ENCODE measurements at places on chromosomes 7 and 10.

DNA sequence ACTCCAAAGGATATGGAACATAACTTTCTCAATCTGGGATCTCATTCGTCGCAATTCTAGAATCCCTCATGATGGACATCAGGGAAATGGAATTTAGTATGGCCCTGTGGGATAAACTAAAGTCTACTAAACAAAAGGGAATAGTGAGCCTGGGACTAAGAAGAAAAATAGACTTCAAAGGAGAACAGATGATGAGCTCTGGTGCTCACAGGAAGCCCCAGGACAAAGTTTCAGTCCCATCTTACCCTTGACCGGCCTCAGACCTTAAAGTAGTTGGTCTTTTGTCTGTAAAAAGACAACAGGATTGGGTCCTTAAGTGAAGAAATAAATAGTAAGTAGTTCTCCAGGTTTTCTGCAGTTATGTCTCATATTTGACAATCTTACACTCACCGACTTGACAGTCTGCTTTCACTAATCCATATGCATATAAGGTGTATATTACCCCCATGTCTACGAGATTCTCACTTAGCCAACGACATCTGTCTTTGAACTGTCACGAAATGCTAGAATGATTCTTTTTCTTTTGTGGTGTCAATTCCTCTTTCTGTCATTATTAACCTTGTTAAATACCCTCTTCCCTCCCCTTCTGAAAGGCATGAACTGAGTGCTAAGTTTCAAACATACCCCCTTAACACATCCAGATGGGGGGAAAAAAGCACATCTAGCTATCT lies 10.9 kb upstream of the IKZF1 start:
- DNase-seq = no peak

- DNase-seq = no peak
These were observed 14.1 kb upstream of the SUN1 start for GRCh38 chr7:818031-818699.

GRCh38 chr10:103699611-103700435 lies 155.6 kb downstream of the SH3PXD2A start:
- no peak for DNase-seq

DNA sequence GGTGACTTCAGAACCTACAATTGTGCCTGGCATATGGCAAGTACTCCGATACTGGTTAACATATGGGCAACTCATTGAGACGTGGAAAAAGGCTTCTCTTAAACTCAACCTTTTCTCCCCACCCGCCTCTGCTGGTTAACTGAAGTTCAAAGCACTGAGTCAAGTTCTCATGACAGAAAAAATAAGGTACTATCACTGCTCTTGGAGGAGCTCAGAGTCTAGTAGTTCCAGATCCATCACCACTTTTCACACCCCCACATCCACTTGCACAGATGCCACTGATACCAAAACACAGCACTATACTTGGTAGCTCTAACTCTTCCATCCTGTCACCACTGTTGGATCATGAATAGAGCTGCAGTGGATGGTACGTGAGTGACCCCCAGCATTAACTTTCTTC lies 36.2 kb downstream of the CCDC6 start:
- no peak for DNase-seq

DNA sequence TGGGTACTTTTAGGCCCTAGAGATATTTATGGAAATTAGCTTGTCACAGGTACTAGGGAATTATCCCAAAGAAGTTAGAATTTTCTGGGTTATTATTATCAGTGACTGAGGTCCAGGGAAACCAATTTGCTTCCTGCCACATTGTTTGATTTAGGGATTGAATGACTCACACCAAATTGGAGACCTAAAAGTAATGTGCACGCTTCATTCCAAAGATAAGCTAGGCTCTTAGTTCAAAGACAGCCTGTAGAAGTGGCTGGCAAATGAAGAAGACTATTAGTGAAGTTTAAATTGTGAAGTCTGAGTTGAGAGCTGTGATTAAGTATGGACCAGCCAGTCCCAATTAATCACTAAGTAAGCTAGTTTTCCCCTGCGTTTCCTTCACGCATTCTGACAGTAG lies 188.1 kb upstream of the MYO3A start:
- DNase-seq = no peak

DNA sequence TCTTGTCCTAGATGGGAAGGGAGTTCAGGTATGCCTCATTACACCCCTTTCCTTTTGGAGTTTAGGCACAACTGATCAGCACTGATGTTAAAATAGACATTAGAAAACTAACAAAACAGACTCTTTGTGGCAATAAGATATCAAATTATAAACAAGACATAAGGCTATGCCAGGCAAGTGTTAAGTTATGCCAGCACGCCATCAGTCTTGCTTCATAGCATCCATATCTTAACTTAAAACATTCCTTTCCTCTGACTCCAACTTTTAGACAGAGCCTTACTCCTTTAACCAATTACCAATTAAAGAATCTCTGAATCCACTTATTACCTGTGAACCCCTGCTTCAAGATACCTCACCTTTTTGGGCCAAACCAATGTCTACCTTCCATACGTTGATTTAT lies 126.2 kb upstream of the ETV1 start:
- no peak for DNase-seq

GRCh38 chr7:82044497-82045080 lies 274.7 kb upstream of the HGF start:
- DNase-seq = no peak

- no peak for DNase-seq
These were observed 51.3 kb downstream of the BRAF start for GRCh38 chr7:140873434-140873833.

GRCh38 chr7:23971031-23971430 lies 261.0 kb downstream of the STK31 start:
- DNase-seq = no peak

DNA sequence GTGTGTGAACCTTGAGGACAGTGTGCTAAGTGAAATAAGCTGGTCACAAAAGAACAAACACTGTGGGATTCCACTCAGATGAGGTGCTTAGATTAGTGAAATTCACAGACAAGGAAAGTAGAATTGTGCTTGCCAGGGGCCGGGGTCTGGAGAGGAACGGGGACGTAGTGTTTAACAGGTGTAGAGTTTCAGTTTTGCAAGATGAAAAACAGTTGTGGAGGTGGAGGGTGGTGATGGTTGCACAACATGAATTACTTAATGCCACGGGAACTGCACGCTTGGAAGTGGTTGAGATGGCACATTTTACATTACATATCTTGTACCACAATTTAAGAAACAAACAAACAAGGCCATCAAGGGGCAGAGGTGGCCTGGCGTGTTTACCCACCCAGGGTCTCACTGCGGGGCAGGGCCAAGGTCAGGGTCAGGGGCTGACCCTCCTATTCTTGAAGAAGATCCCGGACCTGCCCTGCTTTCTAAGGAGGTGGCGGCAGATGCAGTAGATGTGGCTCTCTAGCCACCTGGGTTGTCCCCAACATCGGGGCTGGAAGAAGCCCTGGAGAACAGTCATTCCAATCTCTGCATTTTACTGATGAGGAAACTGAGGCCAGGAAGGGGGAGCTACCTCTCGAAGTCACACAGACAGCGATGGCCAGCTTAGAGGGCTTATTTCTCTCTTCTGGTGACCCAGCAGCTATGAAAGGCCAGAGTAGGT lies 91.5 kb upstream of the LRRC4 start:
- DNase-seq = no peak

- DNase-seq = no peak
These were observed 7.9 kb upstream of the SEPTIN7 start for GRCh38 chr7:35792873-35793489.

- no peak for DNase-seq
These were observed 422.1 kb downstream of the RPS24 start for GRCh38 chr10:78455811-78456210.

- DNase-seq = no peak
These were observed 55.9 kb upstream of the TARP start for GRCh38 chr7:38329340-38329739.

GRCh38 chr10:94205396-94205831 lies 157.3 kb downstream of the NOC3L start:
- DNase-seq = no peak

DNA sequence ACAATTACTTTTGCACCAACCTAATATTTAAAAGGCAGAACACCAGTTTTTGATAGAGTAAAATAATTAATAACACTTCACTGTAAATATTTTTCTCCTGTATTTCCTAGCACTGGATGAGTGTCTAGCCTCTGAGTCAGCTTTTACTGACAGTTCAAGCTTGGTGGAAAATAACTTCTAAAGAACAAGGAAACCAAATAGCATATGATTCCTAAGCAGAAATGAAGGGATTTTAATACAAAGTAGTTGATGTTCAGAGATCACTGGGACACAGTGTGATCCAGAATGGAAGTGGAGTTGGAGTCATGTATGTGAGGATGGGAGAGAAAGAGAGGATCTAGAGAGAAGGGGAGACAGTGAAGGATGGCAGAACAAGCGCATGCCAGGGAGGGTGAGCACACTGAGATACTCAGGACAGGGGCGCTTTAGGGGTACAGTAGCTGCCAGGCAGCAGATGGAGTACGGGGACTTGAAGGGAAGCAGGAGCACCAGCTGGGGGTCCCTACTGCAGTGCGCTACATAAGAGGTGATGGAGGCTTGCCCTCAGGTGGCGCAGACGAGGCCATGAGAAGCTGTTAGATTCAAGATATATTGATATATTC lies 117.9 kb upstream of the KLF6 start:
- no peak for DNase-seq

DNA sequence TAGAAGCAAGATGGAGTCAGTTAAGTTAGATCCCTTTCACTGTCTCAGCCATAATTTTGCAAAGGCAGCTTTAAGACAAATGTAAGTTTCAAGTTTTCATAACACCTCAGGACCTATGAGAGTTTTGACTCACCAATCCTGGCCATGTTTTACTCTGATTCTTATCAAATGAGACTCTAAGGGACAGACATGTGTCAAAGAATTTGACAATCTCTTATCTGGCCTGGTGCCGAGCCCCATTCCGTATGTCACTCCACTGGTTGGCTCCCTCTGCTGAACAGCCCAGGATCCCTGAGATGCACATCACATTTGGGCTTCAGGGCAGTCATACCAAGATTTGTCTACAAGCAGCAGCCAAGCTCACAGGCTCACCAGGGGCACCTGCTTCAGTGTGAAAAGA lies 187.6 kb upstream of the STK17A start:
- no peak for DNase-seq

GRCh38 chr7:17690030-17690429 lies 250.3 kb downstream of the SNX13 start:
- no peak for DNase-seq

DNA sequence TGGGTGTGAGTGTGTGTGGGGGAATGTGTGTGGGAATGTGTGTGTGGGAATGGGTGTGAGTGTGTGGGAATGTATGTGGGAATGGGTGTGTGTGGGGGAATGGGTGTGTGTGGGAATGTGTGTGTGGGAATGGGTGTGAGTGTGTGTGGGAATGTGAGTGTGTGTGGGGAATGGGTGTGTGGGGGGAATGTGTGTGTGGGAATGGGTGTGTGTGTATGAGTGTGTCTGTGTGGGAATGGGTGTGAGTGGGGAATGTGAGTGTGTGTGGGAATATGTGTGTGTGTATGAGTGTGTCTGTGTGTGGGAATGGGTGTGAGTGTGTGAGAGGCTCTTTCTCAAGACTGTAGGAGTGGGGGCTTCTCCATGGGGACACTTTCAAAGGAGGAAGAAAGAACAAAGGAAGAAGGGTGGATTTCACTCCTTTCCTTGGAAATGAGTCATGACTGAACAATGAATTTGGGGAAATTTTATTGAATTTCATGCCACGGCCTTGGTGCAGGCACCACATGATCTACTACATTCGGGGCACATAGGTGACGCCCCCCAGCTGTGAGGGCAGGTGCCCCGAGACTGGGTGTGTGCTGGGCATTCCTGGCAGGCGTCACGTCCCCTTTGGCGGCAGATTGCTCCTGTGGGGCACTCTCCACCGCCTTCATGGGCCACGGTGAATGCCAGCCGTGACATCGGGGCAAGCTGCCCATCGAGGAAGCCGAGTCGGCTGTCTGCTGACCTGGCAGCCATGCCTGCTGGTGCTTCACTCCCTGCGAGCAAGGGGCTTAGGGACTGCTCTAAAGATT lies 88.8 kb upstream of the INSIG1 start:
- DNase-seq = no peak

DNA sequence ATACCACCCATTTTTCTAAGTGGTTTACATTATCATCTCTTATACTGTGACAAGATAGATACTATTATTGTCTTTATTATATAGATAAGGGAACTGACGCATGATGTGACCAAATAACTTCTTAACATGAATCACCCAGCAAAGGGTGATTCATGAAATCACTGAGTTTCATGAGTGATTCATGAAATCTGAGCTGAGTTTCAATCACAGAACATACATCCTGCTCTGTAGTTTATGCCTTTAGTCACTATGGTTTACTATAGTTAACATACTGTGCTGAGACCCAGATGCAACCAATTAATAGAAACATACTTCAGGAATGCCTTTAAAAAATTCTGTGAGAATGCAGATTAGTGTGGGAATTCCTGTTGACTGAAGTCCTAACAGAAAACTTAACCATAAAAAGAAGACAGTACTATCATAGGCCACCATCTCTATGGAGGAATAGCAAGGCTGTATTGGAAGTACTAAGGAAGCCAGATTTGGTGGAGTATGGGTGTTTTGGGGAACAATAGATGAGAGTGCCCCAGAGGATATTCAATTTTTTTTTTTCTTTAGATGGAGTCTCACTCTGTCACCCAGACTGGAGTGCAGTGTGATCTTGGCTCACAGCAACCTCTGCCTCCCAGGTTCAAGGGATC lies 43.1 kb upstream of the SEMA3A start:
- no peak for DNase-seq

DNA sequence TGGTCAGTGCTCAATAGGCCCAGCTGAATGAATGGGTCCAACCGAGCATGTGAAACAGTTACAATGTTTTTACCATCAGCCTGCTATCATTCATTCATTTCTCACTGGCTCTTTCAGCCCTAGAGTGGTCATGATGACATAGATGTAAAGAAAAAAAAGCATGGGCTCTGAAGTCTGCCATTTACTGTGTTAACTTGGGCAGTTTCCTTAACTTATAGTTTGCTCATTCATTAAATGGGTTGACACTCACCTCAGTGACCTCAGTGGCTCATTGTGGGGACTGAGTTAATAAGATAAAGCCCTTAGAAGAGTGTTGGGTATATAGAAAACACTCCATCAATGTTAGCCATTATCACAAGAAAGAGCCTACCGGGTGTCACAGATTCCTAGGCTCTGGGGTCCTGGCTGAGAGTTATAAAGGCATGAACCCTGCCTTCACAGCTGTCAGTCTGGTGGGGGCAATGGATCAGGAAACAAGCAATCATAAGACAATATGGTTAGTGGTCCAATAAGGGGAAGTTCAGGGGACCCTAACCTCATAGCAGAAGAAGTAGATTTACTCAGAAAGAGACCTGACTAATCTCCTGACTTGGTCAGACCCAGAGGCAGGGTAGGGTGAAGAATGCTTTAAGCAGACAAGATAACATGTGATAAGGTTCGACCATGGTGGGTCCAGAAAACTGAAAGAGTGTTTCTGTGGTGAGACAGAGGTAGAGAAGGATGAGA lies 29.7 kb upstream of the GPAM start:
- DNase-seq = no peak
